GM23248 (cell line): ENCODE measurements at places on chromosomes 1 and 21. TPM values are rescaled to one million over a fixed set of nuclear protein-coding genes. Genes with fewer than 3 reads are reported as not detected.

GRCh38 chr21:29334717-29335428 lies 36.2 kb downstream of the BACH1 start:
- no peaks in the 10 kb centered on the region for H3K27me3 ChIP-seq
- H3K4me3 ChIP-seq = peak overlapping the region; percentile 2; the same call in 1 of the 2 replicates
- H3K4me1 ChIP-seq = peaks cover 56% of the 10 kb centered on the region
- peak; percentile 79 for DNase-seq
- peaks cover 19% of the 10 kb centered on the region for H3K36me3 ChIP-seq
- H3K27ac ChIP-seq = peak overlapping the region; percentile 76

Gene ATP8B2
- 200 and 203 TPM in 2 replicates for total RNA-seq

GRCh38 chr21:31397939-31398338 lies 53.9 kb upstream of the TIAM1 start:
- no peak for DNase-seq
- H3K4me3 ChIP-seq = no peak overlapping the region
- H3K27me3 ChIP-seq = peaks cover 7% of the 10 kb centered on the region; the same call in 1 of the 2 replicates
- H3K27ac ChIP-seq = no peak overlapping the region
- H3K4me1 ChIP-seq = no peaks in the 10 kb centered on the region
- no peaks in the 10 kb centered on the region for H3K36me3 ChIP-seq

GRCh38 chr1:29784276-29785136 lies 548.2 kb downstream of the PTPRU start:
- H3K4me3 ChIP-seq = no peak overlapping the region
- no peak overlapping the region for H3K27ac ChIP-seq
- H3K36me3 ChIP-seq = no peaks in the 10 kb centered on the region
- DNase-seq = no peak
- no peaks in the 10 kb centered on the region for H3K4me1 ChIP-seq

DNA sequence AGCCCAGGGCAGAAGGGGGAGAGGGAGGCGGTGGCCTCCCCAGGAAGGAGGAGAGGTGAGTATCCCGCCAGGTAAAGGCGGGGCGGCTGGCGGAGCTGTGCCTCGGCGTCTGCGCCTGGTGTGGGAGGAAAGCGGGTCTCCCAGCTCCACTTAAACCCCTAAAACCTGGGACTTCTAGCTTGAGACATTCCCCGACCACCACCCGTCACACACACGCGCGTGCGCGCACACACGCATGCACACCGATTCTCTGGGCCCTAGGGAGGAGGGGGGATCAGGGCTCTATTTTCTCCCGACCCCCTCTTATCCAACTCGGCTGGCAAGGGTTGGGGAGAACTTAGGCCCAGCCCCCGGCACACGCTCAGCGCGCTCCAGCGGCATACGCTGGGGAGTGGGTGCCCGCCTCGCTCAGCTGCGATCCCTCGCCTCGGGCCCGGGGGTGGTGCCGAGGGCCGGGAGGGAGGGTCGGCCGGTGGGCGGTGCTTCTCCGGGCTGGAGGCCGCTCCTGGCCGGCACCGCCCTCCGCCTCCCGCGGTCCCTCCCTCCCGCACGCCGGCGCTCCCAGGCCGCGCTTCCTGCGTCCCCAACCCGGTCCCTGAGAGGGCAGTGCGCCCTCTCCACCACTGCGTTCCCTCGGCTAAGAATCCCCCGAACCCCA lies at the start of gene TMEM51:
TMEM51 (plus strand) TSS at position 564 of the 658 bp plus-strand sequence. CDS start 61,341 bp downstream, outside the sequence.
- no peak within 1 kb of the TSS for H3K27ac ChIP-seq
- peak within 1 kb of the TSS; percentile 75 for H3K4me3 ChIP-seq
- H3K27me3 ChIP-seq = peaks cover 19% of the 10 kb centered on the region
- no peaks in the 10 kb centered on the region for H3K4me1 ChIP-seq

- peaks cover 28% of the 10 kb centered on the region for H3K27me3 ChIP-seq
- H3K4me1 ChIP-seq = no peaks in the 10 kb centered on the region
- H3K27ac ChIP-seq = no peak overlapping the region
- peak; percentile 18 for DNase-seq
Observed at GRCh38 chr1:17392199-17392740, 20.3 kb downstream of the PADI6 start.

Gene FMO3
- total RNA-seq = not detected in 2 replicates

Gene BARHL2
- total RNA-seq = not detected in 2 replicates

Gene GJB3
- total RNA-seq = 0.43 TPM in 1 of 2 replicates, not detected in the other

GRCh38 chr1:38005195-38006007 lies at the start of gene FHL3:
Gene FHL3, minus strand, starts transcription at chr1:38005514. Its CDS starts 6,102 bp downstream, at chr1:37999412.
- H3K36me3 ChIP-seq = no peaks in the 10 kb centered on the region
- H3K27me3 ChIP-seq = no peaks in the 10 kb centered on the region
- H3K27ac ChIP-seq = peak within 1 kb of the TSS; percentile 42
- peak; percentile 73 for DNase-seq
- peaks cover 41% of the 10 kb centered on the region for H3K4me1 ChIP-seq

Gene TNFRSF4
- not detected in 2 replicates for total RNA-seq

Gene NBPF6
- total RNA-seq = not detected in 2 replicates

DNA sequence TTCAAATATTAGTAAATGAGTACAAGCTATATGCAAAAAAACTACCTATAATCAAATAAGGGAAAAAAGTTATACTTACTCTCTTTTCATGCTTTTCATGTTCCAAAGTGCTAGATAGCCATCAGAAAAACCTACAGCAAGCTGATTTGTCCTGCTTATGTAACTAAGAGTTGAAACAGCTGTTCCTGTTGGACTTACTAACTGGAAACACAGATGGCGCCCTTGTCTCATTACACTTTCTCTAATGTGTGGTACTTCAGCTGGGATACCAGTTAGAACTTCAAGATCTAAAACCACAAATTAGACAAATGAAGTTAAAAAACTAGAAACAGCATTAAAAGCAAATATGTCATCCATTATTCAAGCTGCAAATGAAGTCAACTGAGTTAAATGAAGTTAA lies 24.3 kb downstream of the AHCTF1 start:
- H3K4me3 ChIP-seq = no peak overlapping the region
- no peaks in the 10 kb centered on the region for H3K27me3 ChIP-seq
- H3K4me1 ChIP-seq = no peaks in the 10 kb centered on the region
- H3K27ac ChIP-seq = no peak overlapping the region

DNA sequence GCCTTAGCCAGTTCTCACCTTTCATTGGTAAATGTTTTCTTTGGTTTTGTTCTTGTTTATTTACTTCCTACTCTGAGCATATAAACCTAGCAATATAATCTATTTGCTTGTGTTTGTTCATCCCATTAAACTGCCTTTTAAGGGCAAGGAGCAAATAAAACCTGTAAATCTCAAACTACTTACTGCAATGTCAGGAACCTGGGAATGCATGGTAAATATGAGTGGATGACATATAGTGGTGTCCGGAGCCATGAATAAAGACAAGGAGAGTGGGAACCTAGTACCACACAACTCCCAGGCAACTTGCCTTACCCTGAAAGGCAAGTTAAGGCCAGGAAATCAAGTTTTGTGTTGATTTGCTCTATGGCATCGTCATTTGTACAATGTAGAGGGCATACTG lies 1133.7 kb upstream of the NCAM2 start:
- no peak overlapping the region for H3K4me3 ChIP-seq
- no peaks in the 10 kb centered on the region for H3K36me3 ChIP-seq
- no peak for DNase-seq

Gene ADAMTSL4
- total RNA-seq = 27.6 and 27.9 TPM in 2 replicates

- H3K4me3 ChIP-seq = no peak overlapping the region
- H3K36me3 ChIP-seq = no peaks in the 10 kb centered on the region
- H3K27me3 ChIP-seq = peaks cover 4% of the 10 kb centered on the region
- no peak overlapping the region for H3K27ac ChIP-seq
Observed at GRCh38 chr1:229056046-229056445, 214.9 kb upstream of the RAB4A start.

DNA sequence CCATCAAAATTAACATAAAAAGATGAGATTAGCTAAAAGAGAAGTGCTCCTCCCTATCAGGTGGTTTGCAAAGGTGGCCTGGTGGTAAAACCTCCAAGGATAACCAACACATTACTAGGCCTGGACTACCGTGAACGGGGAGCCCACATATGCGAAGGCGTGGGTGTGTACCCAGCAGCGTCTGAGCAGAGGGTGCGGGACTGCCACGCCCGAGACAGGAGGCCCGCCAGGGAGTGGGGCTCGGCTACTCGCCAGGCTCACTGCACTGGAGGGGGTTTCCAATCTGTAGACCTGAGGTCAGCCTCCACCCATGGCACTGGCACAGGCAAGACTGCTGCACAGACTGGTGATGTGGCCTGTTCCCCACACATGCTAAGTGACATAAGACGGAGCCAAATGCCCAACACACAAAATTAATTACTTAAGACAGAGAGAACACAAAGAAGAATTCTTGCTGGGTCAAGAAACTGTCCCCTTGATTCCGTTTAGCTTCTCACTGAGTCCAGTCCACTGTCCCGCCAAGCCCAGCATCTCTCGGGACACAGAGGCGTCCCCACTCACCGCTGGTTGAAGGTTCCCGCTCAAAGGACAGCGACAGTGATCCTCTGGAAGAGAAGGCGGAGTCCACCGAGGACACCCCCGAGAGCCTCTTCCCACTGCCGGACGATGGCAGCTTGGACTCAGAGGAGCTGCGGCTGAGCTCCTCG lies 23.4 kb downstream of the RIPK4 start:
- no peaks in the 10 kb centered on the region for H3K27me3 ChIP-seq
- no peaks in the 10 kb centered on the region for H3K4me1 ChIP-seq
- no peak overlapping the region for H3K4me3 ChIP-seq
- no peak for DNase-seq
- no peaks in the 10 kb centered on the region for H3K36me3 ChIP-seq

DNA sequence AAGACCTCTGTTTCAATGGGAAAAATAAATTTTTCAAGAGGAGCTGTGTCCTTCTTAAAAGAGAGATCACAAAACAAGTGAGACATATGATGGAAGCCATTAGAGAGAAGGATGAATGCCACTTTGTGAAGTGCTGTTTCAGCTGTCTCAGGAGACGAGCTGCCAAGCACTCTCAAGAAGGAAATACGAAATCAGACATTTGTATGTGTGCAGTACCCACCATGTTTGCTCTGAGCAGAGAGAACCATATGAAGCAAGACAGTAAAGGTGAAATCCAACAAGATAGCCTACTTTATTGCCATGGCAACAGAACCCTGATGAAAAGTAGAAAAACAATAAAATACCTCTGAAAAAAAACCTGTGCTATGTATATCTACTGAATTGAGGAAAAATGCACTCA lies 168.1 kb downstream of the AMY1C start:
- H3K4me1 ChIP-seq = no peaks in the 10 kb centered on the region
- DNase-seq = no peak
- no peak overlapping the region for H3K4me3 ChIP-seq

Gene CYP4A22
- total RNA-seq = not detected in 2 replicates

- no peaks in the 10 kb centered on the region for H3K36me3 ChIP-seq
- H3K4me3 ChIP-seq = no peak overlapping the region
- 0 out of 2 replicates have a peak, but pooled peaks cover 4% of the 10 kb centered on the region for H3K27me3 ChIP-seq
- H3K4me1 ChIP-seq = no peaks in the 10 kb centered on the region
Observed at GRCh38 chr1:47594627-47595026, 156.8 kb downstream of the FOXD2 start.

Gene B3GALT5
- not detected in 2 replicates for total RNA-seq

DNA sequence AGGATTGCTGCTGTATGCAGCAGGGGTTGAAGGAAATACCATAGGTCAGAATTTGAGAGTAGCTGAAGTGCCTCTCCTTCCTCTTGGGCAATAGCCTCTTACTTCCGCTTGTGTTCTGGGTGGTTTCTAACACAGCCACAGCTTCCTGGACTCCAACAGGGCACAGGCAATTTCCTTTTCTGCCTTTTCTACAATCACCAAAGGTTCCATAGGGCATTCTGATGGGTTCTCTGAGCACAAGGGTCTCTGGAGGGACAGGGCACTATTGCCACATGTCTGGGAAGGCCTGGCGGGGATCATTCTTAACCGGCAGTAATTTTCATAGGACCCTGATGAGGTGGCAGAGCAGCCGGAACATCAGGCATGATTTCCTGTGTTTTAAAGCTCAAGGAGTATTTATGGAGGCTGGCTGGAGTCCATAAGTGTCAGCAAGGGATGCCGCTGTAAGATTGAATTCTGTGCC lies 5.5 kb upstream of the AGTRAP start:
- no peaks in the 10 kb centered on the region for H3K27me3 ChIP-seq
- no peaks in the 10 kb centered on the region for H3K36me3 ChIP-seq
- DNase-seq = peak; percentile 77

Gene DIRAS3
- total RNA-seq = 4.8 and 12.1 TPM in 2 replicates

GRCh38 chr1:33094971-33095604 lies 14.1 kb downstream of the AZIN2 start:
- DNase-seq = peak; percentile 69
- H3K36me3 ChIP-seq = no peaks in the 10 kb centered on the region
- no peaks in the 10 kb centered on the region for H3K27me3 ChIP-seq
- H3K4me1 ChIP-seq = peaks cover 27% of the 10 kb centered on the region

GRCh38 chr1:107139833-107140702 lies 771 bp upstream of the NTNG1 start:
- H3K27me3 ChIP-seq = no peaks in the 10 kb centered on the region
- H3K27ac ChIP-seq = peak overlapping the region; percentile 48
- H3K4me1 ChIP-seq = peaks cover 36% of the 10 kb centered on the region

DNA sequence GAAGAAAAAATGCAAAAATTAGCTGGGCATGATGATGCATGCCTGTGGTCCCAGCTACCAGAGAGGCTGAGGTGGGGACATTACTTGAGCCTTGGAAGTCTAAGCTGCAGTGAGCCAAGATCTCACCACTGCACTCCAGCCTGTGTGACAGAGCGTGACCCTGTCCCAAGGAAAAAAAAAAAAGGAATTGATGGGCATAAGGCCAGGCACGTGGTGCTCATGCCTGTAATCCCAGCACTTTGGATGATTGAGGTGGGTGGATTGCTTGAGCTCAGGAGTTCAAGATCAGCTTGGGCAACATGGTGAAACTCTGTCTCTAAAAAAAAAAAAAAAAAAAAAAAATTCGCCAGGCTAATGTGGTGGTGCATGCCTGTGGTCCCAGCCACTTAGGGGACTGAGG lies 55.8 kb upstream of the ATP2B4 start:
- no peak overlapping the region for H3K27ac ChIP-seq
- no peaks in the 10 kb centered on the region for H3K27me3 ChIP-seq
- H3K4me1 ChIP-seq = peaks cover 8% of the 10 kb centered on the region; the same call in 1 of the 2 replicates
- H3K4me3 ChIP-seq = no peak overlapping the region
- H3K36me3 ChIP-seq = no peaks in the 10 kb centered on the region

DNA sequence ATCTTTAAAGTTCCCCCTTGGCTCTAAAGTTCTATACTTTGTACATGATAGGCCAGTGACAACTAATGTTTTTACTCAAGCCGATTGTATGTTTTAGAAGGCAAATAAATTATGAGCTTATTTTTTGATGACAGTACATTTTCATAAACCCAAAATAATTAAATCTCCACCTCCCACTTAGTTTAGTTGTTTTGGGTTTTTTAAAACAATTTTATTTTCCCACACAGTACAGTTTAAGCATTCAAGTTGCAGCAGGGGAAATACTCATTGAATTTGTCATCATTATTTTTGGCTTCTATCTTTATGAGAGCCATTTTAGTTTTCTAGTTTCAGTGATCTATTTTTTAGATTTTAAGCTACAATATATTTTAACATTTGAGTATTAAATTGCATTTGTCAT lies 93.6 kb downstream of the OLFML2B start:
- DNase-seq = peak; percentile 71
- H3K27me3 ChIP-seq = no peaks in the 10 kb centered on the region
- H3K36me3 ChIP-seq = no peaks in the 10 kb centered on the region
- H3K27ac ChIP-seq = peak overlapping the region; percentile 56
- peaks cover 19% of the 10 kb centered on the region for H3K4me1 ChIP-seq
- no peak overlapping the region for H3K4me3 ChIP-seq

- H3K4me3 ChIP-seq = peak overlapping the region; percentile 98
- H3K4me1 ChIP-seq = peaks cover 27% of the 10 kb centered on the region
- H3K36me3 ChIP-seq = no peaks in the 10 kb centered on the region
Observed at GRCh38 chr1:155003227-155003765, 694 bp downstream of the ZBTB7B start.
